ENCODE measurements at places on chromosomes 5 and 9.
A peak's percentile ranks its signal among the peaks of the same experiment; 100 is the strongest.

GRCh38 chr9:127567035-127567729 is 44.9 kb upstream of the STXBP1 start:
- peak; percentile 35 for DNase-seq

DNA sequence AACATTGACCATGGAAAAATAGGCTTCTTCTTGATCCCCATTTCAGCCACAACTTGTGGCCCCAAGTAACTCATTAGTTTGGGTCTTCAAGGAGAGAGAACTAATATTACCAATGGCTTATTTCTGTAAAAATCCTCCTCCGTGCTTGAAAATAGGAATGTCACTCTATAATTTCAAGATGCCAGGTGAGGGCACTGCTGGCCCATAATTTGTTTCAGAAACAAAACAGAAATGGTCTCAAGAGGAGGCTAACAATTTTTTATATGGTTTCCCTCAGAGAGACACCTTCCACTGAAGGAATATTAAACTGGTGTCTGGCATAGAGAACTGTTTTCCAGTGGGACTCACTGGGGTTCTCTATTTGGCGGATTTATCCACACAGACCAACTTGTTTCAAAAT is 437.0 kb upstream of the TRPC7 start:
- no peak for DNase-seq

DNA sequence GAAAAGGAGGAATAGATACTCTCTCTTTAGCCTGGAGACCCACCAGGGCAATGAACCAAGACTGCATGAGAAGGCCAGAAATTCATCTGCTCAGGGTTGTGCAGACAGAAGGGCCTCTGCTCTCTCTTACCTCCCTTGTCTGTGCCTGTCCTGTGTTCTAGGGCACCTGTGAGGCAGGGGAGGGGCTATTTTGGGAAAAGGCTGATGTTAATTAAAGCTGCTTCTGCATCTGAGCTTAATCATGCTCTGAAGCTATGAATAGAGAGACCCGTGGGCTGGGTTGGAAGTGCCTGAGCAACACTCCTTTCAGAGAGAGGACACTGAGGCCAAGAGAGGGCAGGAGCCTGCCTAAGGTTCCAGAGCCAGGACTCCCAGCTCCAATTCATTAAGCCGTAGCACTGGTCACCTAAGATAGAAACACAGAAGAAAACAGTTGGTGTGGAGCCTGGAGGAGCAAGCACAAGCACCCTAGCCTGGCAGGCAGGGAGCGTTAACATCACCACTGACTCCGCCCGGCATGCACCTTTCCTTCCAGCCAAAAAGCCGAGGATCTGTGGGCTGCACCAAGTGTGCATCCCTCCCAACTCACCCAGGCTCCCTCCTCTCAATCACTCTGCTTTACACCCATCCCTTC is 31.4 kb upstream of the STING1 start:
- no peak for DNase-seq

DNA sequence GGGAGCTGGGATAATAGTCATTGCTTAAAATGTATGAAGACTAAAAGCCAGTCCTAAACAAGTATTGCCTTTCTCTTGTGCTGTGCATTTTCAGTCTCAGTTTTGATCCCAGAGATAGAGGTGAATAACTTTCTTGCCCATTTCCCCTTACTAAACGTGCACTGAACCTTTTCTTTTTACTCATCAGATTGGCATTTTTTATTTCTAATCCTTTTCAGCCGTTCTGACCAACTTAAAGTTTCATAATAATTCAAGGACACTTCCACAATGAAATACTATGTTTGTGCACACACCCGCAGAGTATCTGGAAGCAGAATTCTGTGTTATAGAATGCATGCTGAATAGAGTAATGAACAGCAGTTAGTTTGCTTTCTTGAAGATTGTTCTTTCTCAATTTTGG is 343.6 kb downstream of the LRRC70 start:
- DNase-seq, result no peak

- DNase-seq, result no peak
These were observed 18.5 kb downstream of the CCDC69 start for GRCh38 chr5:151205411-151205810.

All from SK-N-DZ (cell line).